Neural progenitor cell (in vitro differentiated cells): ENCODE measurements at places on chromosomes 2 and 18. TPM values are rescaled to one million over a fixed set of nuclear protein-coding genes. Genes with fewer than 3 reads are reported as not detected.

DNA sequence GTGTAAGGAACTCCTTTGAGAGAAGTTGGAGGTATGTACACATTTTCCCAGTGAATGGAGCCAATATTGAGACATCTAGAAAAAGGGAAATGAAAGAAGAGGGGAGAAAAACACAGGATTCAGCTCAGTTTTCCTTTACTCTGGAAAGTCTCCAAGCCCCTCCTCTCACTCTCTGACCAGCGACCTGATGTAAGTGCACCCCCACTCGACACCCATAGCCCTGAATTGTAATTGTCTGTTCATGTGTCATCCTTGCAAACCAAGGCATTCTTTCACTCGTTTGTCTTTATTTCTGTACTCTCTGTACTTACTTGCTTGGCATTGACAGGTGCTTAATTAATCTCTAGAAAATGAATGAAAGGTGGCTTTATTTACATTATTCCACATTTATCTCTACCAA, 55.7 kb upstream of the CTAGE1 start:
- DNase-seq: no peak
- no peak overlapping the region for H3K27ac ChIP-seq
- no peak overlapping the region for H3K4me3 ChIP-seq
- H3K4me1 ChIP-seq: no peaks in the 10 kb centered on the region
- H3K27me3 ChIP-seq: no peaks in the 10 kb centered on the region

GRCh38 chr2:224608104-224608503, 22.9 kb upstream of the CUL3 start:
- H3K27ac ChIP-seq: no peak overlapping the region
- no peaks in the 10 kb centered on the region for H3K27me3 ChIP-seq
- H3K4me3 ChIP-seq: no peak overlapping the region
- no peak for DNase-seq
- no peaks in the 10 kb centered on the region for H3K4me1 ChIP-seq

DNA sequence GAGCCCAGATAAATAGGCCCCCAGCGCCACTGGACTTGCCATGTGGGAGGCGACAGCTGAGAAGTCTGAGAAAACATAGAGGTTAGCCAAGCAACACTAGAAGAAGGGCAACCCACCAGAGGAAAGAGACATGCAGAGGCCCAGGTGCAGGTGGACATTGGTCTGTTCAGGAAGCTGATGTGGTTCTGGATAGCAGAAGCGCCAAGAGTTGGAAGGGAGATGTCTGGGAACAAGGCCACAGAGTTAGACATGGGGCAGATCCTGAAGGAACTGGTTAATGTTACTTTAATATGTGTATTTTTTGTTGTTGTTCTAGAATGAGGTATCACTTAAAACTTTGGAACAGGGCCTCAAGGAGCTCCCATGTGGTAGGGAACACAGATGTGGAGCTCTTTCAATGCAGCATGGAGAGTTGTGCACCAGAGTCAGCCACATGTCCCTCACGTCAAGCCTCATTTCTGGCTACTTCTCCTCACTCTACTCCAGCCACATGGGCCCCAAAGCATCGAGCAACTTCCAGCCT, 62.2 kb upstream of the PKDCC start:
- no peak overlapping the region for H3K4me3 ChIP-seq
- no peaks in the 10 kb centered on the region for H3K27me3 ChIP-seq
- no peak for DNase-seq
- H3K36me3 ChIP-seq: no peaks in the 10 kb centered on the region
- no peak overlapping the region for H3K27ac ChIP-seq
- peaks cover 11% of the 10 kb centered on the region for H3K4me1 ChIP-seq

GRCh38 chr2:186440506-186440905, 45.6 kb upstream of the ZC3H15 start:
- no peaks in the 10 kb centered on the region for H3K4me1 ChIP-seq
- no peaks in the 10 kb centered on the region for H3K27me3 ChIP-seq
- no peaks in the 10 kb centered on the region for H3K36me3 ChIP-seq

DNA sequence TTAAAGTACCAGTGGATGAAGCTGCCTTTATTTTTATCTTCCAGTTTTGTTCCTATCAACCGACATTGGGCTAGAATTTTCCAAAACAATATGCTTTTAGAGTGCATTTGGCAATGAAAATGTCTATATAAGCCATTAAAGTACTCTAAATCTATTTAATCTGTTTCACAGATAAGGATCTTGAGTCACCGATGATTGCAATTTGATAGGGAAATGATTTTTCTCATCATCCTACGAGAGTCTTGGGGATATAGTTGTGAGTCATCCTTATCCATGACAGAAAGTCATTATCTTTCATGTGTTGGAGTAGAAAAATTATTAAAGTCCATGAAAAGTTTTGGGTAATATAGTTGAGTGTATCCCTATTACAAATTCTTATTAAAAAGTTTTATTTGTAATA, 26.1 kb downstream of the SLC39A10 start:
- peaks cover 43% of the 10 kb centered on the region for H3K4me1 ChIP-seq
- no peaks in the 10 kb centered on the region for H3K27me3 ChIP-seq
- DNase-seq: no peak
- H3K4me3 ChIP-seq: no peak overlapping the region
- no peak overlapping the region for H3K27ac ChIP-seq

Gene FIGN
- total RNA-seq: 27.7 and 41.1 TPM in 2 replicates

DNA sequence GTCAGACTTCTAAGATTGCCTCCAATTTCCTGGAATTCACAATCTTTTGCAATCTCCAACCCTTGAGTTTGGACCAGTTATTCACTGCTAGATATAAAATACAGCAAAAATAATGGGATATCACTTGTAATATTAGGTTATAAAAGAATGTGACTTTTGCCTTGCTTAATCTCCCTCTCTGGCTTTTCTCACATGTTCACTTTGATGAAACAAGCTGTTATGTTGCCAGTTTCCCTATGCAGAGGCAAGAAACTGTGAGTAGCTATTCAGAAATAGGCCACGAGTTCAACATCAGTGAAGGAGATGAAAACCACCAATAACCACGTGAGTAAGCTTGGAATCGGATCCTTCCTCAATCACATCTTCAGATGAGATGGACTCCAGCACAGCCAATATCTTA, 842.7 kb downstream of the RNF144A start:
- peaks cover 3% of the 10 kb centered on the region for H3K36me3 ChIP-seq
- no peak for DNase-seq
- no peak overlapping the region for H3K27ac ChIP-seq
- H3K4me1 ChIP-seq: no peaks in the 10 kb centered on the region

- H3K27me3 ChIP-seq: no peaks in the 10 kb centered on the region
- no peaks in the 10 kb centered on the region for H3K36me3 ChIP-seq
- no peak overlapping the region for H3K4me3 ChIP-seq
- H3K27ac ChIP-seq: no peak overlapping the region
These were observed 41.4 kb upstream of the ITGB6 start for GRCh38 chr2:160241251-160242137.

DNA sequence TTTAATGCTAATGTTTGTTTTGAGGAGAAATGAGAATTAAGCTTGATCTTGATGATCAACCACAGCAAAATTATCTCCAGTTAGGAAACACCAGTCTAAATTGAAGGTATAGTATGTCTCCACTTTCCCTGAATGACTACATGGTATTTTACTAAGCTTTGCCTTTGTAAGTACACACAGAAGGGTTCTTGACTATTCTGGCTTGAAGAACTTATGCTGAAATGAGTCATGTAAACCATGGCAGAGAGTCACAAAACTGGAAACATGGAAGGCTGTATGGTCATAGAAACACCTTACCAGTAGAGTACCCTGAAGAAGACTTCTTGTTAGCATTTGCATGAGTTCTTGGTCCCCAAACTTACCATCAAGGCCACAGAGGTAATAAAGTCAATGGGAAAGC, 250.5 kb downstream of the SLC8A1 start:
- no peak overlapping the region for H3K4me3 ChIP-seq
- peaks cover 14% of the 10 kb centered on the region for H3K4me1 ChIP-seq
- no peaks in the 10 kb centered on the region for H3K36me3 ChIP-seq
- no peaks in the 10 kb centered on the region for H3K27me3 ChIP-seq
- no peak for DNase-seq
- H3K27ac ChIP-seq: no peak overlapping the region

GRCh38 chr18:75896865-75897264, 469.4 kb upstream of the SMIM21 start:
- DNase-seq: peak; percentile 51
- no peaks in the 10 kb centered on the region for H3K36me3 ChIP-seq
- no peak overlapping the region for H3K4me3 ChIP-seq
- no peaks in the 10 kb centered on the region for H3K4me1 ChIP-seq
- no peaks in the 10 kb centered on the region for H3K27me3 ChIP-seq
- H3K27ac ChIP-seq: no peak overlapping the region

Gene KCNJ3
- 0.26 and 0.77 TPM in 2 replicates for total RNA-seq

- H3K27ac ChIP-seq: no peak overlapping the region
- H3K4me1 ChIP-seq: peaks cover 13% of the 10 kb centered on the region
- H3K36me3 ChIP-seq: no peaks in the 10 kb centered on the region
- DNase-seq: no peak
- H3K4me3 ChIP-seq: no peak overlapping the region
These were observed 138.5 kb upstream of the DLX2 start for GRCh38 chr2:172241222-172241621.

DNA sequence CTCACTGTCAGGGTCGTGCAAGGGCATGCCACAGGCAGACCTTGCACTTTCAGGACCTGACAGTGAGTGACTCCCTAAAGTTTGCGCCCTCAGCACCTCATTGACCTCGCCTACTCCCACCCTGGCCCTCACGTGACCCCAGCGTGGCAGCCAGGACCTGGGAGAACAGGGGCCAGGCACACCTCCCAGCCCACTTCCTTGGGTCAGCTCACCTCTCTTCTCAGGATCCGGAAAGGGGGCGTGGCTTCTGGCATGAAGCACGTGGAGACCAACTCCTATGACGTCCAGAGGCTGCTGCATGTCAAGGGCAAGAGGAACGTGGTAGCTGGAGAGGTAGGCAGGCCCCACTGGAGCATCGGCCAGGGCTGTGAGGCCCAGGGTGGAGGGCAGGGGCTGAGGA, 8.8 kb downstream of the VIL1 start:
- no peaks in the 10 kb centered on the region for H3K4me1 ChIP-seq
- H3K36me3 ChIP-seq: no peaks in the 10 kb centered on the region
- no peaks in the 10 kb centered on the region for H3K27me3 ChIP-seq
- no peak for DNase-seq

- H3K27me3 ChIP-seq: no peaks in the 10 kb centered on the region
- peaks cover 14% of the 10 kb centered on the region for H3K4me1 ChIP-seq
- H3K27ac ChIP-seq: no peak overlapping the region
These were observed 629.6 kb upstream of the FANCL start for GRCh38 chr2:58870704-58871103.

- no peaks in the 10 kb centered on the region for H3K36me3 ChIP-seq
- H3K4me3 ChIP-seq: no peak overlapping the region
- H3K27me3 ChIP-seq: no peaks in the 10 kb centered on the region
- H3K4me1 ChIP-seq: peaks cover 7% of the 10 kb centered on the region
- H3K27ac ChIP-seq: no peak overlapping the region
These were observed 218.8 kb downstream of the BCL11A start for GRCh38 chr2:60334610-60335009.

- peaks cover 52% of the 10 kb centered on the region for H3K4me1 ChIP-seq
- DNase-seq: peak; percentile 90
- peak overlapping the region; percentile 5 for H3K4me3 ChIP-seq
- H3K36me3 ChIP-seq: peaks cover 16% of the 10 kb centered on the region
- no peak overlapping the region for H3K27ac ChIP-seq
These were observed 36.7 kb downstream of the DYNC1I2 start for GRCh38 chr2:171723716-171724683.

Gene SLC30A3
- 0.56 and 1.4 TPM in 2 replicates for total RNA-seq

Gene ZSCAN30
- 21.7 and 22.1 TPM in 2 replicates for total RNA-seq

DNA sequence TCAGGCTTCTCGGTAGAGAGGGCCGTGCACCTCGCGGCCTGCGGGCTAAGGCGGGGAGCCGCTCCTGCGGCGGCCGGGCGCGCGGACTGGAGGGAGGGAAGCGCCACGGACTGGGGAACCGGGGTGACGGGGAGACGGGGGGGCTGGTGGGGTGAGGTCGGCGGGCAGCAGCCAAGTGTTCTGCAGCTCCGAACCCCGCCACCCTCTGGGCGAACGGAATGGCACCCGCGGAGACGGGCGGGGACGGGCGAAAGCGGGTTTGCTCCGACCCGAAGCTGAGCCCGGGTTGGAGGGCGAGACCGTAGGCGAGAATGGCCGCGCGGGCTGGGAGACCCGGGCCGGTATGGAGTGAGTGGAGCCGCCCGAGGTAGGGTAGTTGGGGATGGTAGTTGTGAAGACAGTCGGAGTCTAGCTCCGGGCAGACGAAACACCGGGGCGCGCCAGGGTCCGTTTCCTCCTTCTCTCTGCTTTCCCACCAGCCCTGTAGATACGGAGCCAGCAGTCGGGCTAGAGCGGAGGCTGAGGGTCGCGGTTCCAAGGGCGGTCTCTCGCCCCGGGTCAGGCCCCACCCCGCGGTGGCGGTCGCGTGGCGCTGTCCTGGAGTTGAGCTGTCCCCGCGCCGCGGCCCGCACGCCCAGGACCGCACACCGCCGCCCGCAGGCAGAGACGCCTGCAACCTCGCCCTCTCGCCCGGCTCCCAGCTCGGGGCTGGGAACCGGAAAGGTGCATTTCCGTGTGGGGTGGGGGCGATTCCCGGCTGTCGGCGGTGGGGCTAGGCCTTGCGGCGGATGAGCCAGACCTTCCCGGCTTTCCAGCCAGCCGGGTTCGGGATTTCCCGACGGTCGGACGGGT, 160.3 kb upstream of the SIX2 start:
- peak overlapping the region; percentile 52 for H3K4me3 ChIP-seq
- H3K27ac ChIP-seq: no peak overlapping the region
- H3K4me1 ChIP-seq: peaks cover 21% of the 10 kb centered on the region
- DNase-seq: peak; percentile 68
